Activated CD8-positive, alpha-beta memory T cell treated with anti-CD3 and anti-CD28 coated beads for 24 hours (primary cell): ENCODE measurements at places on chromosomes 13 and 19.

DNA sequence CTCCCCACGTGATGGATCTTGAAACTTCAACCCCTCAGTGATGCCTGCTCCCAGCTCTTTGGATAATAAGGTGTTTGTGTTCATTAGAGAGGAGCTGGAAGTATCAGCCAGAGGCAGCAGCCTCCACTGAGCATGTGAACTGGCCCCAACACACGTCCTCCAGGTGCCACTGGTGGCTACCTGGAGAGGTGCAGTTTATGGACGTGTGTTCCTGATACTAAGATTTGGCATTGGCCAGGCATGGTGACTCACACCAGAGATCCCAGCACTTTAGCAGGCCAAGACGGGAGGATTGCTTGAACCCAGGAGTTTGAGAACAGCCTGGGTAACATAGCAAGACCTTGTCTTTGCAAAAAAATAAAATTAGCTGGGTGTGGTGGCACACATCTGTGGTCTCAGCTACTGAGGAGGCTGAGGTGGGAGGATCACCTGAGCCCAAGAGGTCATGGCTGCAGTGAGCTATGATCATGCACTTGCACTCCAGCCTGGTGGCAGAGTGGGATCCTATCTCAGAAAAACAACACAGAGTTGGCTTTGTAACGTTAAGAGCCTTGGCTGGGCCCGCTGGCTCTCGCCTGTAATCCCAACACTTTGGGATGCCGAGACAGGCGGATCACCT is 34.4 kb downstream of the SLC25A42 start:
- no peak for DNase-seq

GRCh38 chr13:30797847-30798535 is 62.6 kb downstream of the ALOX5AP start:
- no peak for DNase-seq

GRCh38 chr13:43761616-43762315 is 25.0 kb downstream of the ENOX1 start:
- DNase-seq, result no peak

DNA sequence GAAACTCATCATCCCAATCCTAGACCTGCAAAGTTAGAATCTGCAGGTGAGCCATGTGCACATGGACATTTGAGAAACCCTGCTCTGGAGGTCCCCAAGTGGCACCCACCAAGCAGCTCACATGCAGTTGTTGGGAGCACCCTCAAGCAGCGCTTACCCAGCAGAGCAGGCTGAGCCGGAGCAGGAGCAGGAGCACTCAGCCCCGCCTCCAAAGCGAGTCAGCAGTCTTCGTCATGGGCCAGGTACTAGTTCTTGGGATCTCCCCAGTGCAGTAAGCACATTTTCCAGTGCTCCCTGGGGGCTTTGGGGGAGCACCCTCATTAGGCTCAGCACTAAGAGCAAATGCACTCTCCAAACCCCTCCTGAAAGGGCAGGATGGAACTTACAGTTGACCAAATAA is 572.7 kb downstream of the IRS2 start:
- no peak for DNase-seq

- DNase-seq, result no peak
Observed at GRCh38 chr13:47017476-47017875, 120.6 kb upstream of the HTR2A start.

- no peak for DNase-seq
Observed at GRCh38 chr13:71606818-71607217, 260.2 kb downstream of the DACH1 start.

GRCh38 chr13:97189928-97190327 is 32.2 kb upstream of the MBNL2 start:
- no peak for DNase-seq

DNA sequence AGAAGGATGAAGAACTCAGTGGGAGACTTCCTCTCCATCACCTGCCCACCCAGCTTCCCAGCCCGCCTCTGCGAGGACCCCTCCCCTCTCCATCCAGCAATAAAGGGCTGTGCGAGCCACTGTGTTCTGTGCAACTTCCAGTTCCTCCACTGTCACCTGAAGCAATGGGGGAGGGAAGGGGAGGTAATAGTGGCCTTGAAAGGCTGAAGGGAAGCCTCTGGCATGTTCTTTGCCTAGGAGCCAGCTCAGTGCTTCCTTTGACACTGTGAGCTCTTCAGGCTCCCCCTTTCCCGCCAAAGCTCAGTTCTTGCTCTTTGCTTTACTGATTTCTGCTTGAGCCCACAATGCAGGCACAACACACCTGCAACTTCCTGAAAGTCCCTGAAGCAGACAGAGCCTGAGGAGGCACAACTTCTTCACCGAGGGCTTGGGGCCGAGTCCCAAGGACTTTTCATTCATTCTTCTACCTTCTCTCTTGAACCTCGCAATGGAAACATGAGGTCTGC is 73.2 kb upstream of the DOCK9 start:
- no peak for DNase-seq

DNA sequence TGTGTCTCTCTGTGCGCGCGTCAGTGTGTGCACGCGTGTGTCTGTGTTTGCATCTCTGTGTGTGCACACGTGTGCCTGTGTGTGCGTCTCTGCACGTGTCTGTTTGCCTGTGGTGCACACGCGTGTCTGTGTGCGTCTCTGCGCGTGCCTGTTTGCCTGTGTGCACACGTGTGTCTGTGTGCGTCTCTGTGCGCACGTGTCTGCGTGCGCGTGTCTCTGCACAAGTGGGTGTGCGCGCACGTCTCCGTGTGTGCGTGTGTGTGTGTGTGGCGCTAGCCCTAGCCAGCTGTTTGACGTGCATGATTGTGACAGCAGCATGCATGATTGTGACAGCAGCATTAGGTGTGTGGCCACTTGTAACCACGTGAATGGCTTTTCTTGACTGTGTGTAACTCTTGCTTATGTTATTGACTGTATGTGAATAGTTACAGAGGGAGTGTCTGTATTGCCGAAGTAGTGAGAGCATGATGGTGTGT is 31.1 kb downstream of the ZNF146 start:
- no peak for DNase-seq

DNA sequence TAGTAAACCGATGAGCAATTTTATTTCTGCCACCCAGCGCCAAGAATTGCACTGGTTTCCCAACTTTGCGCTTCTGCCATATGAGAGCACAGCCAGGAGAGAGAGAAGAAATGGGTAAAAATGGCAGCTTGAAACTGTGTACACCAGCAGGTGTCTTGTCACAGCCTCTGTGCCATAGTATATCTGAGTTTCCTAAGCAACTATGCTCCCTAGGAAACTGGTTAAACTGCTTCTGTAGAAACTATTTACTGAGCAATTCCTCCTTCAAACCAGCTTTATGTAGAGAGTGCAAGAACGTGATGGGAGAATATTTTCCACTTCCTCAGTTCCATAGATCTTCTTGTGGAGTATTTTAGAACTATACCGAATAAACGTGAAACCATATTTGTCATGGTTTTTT is 1361.3 kb downstream of the PCDH9 start:
- no peak for DNase-seq

- DNase-seq, result no peak
Observed at GRCh38 chr13:50527188-50527587, 316.3 kb downstream of the DLEU7 start.

GRCh38 chr13:53104136-53104535 is 75.5 kb downstream of the OLFM4 start:
- DNase-seq, result no peak

GRCh38 chr13:61358599-61358998 is 57.0 kb downstream of the PCDH20 start:
- DNase-seq, result no peak

DNA sequence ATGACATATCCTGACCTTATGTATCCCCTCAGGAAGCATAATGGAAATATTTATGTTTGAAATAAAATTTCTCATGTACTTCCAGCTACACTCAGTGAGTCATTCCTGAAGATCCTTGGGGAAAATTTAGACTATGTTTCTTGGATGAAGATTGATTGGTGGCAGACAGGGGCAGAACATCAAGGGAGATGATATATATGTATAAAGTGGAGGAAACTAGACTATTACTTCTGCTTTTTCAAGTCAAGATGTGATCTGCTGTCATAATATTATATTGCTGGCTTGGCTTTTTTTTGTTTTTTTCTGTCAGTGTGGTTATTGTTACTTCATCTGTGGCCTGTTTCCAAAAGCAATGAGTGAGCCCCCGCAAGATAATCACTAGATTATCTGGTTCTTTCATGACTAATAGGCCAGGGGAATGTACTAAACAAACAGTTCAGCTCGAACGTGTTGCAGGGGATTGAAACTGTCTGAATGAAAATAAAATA is 87.2 kb upstream of the TNFSF11 start:
- DNase-seq, result no peak

- no peak for DNase-seq
Observed at GRCh38 chr13:44170731-44171130, 202.9 kb upstream of the SERP2 start.

- no peak for DNase-seq
Observed at GRCh38 chr13:73738626-73739025, 395.6 kb downstream of the KLF12 start.

- no peak for DNase-seq
Observed at GRCh38 chr13:60351855-60352615, 45.0 kb upstream of the TDRD3 start.

- DNase-seq, result no peak
Observed at GRCh38 chr13:28539625-28540286, 44.8 kb upstream of the FLT1 start.
